ENCODE measurements at places on chromosomes 1 and 21. TPM values are rescaled to one million over a fixed set of nuclear protein-coding genes. Genes with fewer than 3 reads are reported as not detected.

GRCh38 chr1:33092438-33092837, 11.5 kb downstream of the AZIN2 start:
- no peak for DNase-seq

GRCh38 chr1:202685641-202686040, 24.6 kb downstream of the SYT2 start:
- DNase-seq, result no peak

DNA sequence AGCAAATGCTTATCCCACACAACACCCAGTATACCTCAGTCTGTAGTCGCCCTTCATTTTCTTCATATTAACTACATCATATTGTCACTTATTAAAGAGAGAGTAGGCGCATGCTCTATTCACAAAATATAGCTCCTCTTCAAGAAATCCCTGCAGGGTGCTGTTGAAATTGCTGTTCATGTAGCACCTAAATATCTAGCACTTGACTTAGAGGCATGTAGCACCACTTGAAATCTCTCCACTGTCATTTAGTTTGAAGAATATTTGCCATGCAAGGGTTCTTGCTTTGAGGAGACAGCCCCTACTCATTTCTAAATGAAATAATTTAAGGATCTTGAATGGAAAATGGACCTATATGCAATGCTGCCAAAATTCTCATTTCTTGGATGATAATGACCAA, 20.9 kb upstream of the LRRC8B start:
- DNase-seq, result no peak

DNA sequence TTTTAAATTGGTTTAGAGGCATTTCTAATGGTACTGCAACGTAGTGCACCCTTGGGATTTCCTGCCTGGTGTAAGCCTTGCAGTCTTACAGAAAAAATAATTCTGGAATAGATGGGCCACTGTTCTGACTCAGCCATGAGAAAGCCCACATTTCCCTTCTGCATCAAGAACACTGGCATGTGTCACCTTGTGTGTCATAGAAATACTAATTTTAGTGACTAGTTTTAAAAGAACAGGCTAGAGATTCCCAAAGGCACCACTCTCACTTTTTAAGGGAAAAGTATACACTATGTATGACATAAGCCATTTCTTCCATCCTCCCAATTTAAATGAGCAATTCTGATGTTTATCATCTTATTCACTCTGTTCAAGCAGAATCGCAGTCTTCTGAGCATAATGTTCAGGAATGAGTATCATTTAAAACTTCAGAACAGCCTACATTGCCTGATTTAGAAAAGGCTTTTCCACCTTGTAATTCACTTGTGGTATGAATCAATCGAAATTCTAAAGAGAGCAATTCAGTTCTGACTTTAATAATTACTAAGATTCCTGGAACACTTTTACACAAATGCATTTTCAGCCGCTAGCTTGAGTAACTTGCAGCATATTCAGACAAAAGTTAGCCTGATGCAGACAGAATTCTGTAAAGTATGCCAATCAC, 18.8 kb downstream of the RGS13 start:
- no peak for DNase-seq

Gene CREB3L4
- 9.3 TPM for total RNA-seq

Gene TAL1
- not detected for total RNA-seq

Gene BEND5
- 1.5 TPM for total RNA-seq

Gene SEMA4A
- 1.8 TPM for total RNA-seq

Gene AK4
- total RNA-seq, result 23.4 TPM

Gene HORMAD1
- not detected for total RNA-seq
